ENCODE measurements at places on chromosomes 13 and 19.

GRCh38 chr19:690203-690602 lies 5.0 kb downstream of the PRSS57 start:
- DNase-seq, result no peak

- DNase-seq, result no peak
Measured at GRCh38 chr19:18905513-18906236, 9.7 kb upstream of the CERS1 start.

- DNase-seq, result no peak
Measured at GRCh38 chr13:113846636-113847318, 17.1 kb downstream of the GAS6 start.

DNA sequence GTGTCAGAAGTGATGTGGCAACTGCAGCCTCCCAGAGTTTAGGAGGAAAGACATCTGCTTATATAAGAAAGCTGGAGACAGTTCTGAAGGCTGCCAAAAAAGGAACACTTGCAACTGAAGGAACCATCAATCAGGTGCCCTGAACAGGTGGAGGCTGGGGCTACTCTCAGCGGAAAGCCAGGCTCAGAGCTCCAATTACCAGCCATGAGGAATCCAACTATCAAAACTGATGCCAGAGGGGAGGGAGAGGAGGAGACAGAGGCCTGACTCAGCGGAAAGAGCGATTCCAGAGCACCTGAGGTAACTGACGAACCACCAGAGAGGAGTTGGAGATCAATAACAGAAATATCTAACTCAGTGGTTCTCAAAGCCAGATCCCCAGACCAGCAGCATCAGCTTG lies 24.3 kb downstream of the LEUTX start:
- no peak for DNase-seq

DNA sequence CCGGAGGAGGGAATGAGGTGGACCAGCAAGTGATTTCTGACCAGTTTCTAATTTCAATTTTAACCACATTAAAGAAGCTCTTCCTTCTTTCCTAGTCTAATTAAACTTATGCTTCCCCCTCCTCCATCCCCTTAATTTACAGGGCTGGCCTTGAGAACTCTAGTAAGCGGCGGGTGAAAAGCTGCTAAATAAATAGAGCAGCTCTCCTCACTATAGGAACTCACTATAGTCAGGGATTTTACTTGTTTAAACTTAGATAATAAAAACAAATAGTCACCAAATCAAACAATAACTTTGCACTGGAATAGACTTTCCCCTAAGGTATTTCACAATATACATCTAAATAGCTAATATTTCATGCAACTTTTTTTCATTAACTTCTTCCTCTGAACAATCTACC lies 1838.2 kb upstream of the PRR20A start:
- DNase-seq, result no peak

GRCh38 chr13:108176685-108177274 lies 38.6 kb downstream of the LIG4 start:
- peak; percentile 35 for DNase-seq

DNA sequence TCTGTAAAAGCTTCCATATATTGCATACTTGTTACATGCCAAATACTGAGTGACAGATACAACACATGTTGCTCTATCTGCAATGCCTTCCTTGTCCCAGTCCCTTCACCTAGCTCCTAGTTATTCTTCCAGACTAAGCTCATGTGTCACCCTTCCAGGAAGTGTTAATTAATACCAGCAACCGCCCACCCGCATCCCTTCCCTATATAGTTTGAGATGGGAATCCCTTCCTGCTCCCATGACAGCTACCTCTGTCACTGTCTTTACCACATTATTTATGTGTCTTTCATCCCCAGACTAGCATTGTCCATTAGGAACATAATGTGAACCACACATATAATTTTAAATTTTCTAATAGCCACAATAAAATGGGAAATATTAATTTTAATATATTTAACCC lies 49.5 kb upstream of the FRY start:
- DNase-seq, result no peak

- no peak for DNase-seq
Measured at GRCh38 chr13:48644951-48645350, 8.8 kb upstream of the CYSLTR2 start.

GRCh38 chr19:53311044-53311443 lies 22.5 kb upstream of the ZNF845 start:
- DNase-seq, result no peak

DNA sequence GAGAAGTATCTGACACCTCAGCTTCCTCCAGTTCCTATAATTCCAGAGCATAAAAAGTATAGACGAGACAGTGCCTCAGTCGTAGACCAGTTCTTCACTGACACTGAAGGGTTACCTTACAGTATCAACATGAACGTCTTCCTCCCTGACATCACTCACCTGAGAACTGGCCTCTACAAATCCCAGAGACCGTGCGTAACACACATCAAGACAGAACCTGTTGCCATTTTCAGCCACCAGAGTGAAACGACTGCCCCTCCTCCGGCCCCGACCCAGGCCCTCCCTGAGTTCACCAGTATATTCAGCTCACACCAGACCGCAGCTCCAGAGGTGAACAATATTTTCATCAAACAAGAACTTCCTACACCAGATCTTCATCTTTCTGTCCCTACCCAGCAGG lies 3.1 kb downstream of the KLF5 start:
- DNase-seq, result no peak

Data from stimulated activated CD4-positive, alpha-beta T cell treated with anti-CD3 and anti-CD28 coated beads, Interleukin-1b, Interleukin-23, amount 100 ng/mL, for 24 hours (primary cell).